ENCODE measurements at places on chromosomes 16 and 17.

- no peak for DNase-seq
These were observed 89.5 kb downstream of the VAT1L start for GRCh38 chr16:77877712-77878347.

DNA sequence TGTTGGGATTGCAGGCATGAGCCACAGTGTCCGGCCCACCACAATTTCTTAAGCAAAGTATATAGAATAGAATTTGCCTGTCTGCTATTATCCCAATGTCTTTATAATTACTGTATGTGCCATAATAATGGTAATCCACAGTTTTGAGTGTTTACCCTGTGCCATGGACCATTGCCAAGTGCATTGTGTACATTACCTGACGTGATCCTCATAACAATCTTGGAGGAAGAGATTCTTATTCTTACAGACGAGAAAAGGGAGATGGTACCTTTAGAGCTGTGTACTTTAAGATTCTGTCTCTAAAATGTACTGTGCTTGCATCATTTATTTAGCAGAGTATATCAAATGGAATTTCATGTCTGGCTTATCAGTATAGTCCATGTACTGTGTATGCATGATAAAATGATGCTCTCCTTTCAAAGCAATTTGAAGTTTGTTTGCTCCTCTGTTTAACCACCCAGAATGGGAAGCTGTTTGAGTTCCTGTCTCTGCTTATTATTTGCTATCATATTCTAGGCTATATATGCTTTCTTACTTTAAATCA, 13.8 kb upstream of the CDR2 start:
- no peak for DNase-seq

- no peak for DNase-seq
These were observed 1.6 kb downstream of the CTCF start for GRCh38 chr16:67563708-67564468.

GRCh38 chr16:52460639-52461178, 86.2 kb downstream of the TOX3 start:
- no peak for DNase-seq

- DNase-seq: no peak
These were observed 72.7 kb downstream of the N4BP1 start for GRCh38 chr16:48537275-48537674.

DNA sequence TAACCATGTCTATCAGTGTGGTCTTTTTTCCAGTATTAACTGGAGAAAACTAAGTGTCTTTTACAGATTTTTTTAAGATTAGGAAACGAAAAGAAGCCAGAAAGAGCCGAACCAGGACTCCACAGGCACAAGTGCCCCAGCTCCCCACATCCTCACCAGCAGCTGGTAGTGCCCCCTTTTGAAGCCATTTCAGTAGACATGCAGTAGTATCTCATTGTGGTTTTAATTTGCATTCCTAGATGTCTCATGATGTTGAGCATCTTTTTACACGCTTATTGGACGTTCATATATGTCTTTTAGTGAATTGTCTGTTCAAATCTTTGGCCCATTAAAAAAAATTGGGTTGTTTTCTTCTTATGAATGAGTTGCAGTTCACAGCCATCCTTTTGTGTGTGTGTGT, 4.8 kb upstream of the CMTM3 start:
- no peak for DNase-seq

GRCh38 chr17:50845240-50846147, 10.1 kb downstream of the WFIKKN2 start:
- DNase-seq: no peak

GRCh38 chr17:65163990-65164495, 26.9 kb downstream of the RGS9 start:
- no peak for DNase-seq

DNA sequence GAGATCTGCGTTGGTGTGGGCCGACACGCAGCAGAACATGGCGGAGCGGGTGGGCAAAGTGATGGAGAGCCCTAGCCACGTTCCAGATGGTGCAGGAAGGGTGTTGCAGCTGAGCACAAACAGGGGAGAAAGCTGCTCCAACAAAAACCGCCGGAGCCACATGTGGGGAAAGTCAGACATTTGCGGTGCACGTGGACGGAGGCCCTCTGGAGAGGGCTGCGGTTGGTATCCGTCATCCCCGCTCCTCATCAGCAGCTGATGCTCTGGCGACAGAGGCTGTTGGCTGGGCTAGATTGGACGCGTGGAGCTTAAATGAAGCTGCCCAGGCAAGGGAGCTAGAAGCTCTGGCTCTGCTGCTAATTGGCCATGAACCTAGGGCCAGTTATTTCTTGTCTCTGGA, 43.5 kb upstream of the ADCY9 start:
- DNase-seq: no peak

DNA sequence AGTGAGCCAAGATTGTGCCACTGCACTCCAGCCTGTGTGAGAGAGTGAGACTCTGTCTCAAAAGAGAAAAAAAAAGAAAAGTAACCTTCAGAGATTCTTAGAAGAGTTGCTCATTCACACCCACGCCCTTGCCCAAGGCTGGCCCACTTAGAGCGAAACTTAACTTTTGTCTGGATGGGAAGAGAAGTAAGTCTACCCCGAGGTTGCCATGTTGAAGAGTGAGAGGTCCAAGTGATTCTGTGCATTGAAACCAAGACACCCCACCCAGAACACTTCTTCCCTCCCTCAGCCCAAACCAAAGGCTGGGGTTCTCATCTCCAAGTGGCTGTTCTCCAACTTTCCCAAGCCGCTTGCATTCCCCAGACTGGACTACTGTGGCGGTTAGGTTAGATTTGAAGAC, 2.4 kb upstream of the CISD3 start:
- no peak for DNase-seq

DNA sequence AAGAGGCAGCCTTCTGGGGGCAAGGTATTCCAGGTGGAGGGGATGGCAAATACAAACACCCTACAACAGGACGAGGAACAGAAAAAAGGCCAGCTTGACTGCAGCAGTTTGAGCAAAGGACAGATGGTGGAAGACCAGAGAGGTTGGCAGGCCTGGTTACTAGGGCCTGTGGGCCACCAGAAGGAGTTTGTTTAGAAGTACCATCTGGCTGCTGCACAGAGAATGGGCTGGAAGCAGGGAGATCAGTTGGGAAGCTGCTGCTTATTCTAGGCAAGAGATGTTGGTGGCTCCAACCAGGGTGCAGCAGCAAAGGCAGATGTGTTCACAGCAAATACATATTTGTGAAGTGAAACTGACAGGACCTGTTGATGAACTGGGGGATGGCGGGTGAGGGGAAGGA, 2.9 kb upstream of the YPEL2 start:
- DNase-seq: no peak

GRCh38 chr17:83162035-83162745, 82.8 kb downstream of the METRNL start:
- DNase-seq: no peak

GRCh38 chr16:21600031-21600773, 825 bp downstream of the METTL9 start:
- no peak for DNase-seq

DNA sequence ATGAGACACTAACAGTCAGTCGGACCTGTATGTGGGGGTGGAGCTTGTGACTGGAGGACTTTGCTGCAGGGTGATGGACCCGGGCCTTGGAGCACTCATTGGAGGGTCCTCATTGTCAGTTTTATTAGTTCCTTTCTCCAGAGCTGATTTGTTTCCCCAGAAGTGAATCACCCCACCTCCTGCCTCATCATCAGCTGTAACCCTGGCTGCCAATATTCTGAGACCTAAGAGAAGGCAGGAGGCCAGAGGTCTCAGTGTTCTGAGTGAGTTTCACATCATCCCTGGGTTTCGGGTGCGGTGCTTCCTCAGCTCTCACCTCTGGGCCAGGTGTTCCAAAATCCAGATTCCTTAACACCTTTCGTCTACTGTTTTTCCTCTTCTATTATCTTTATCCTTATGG, 49.9 kb upstream of the KIFC3 start:
- no peak for DNase-seq

Data from thoracic aorta (tissue), 2 donors.